ENCODE measurements at places on chromosomes 2 and 18.

DNA sequence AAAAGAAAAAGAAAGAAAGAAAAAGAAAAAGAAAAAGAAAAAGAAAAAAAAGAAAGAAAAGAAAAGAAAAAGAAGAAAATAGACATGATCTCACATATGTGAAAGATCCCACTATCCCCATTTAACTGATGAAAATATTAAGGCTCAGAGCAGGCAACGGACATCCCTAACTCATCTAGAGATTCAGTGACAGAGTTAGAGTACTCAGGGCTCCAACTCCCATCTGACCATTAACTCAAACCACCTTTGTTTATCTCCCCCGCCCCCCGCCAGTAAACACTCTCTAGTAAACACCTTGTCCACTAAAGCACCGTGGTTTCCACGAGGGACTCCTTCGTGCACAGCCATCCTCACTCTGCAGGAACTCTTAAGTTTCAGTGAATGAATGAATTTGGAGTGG is 142.9 kb downstream of the TGIF1 start:
- no peak for DNase-seq

GRCh38 chr2:9416962-9417316 is 6.4 kb downstream of the ITGB1BP1 start:
- DNase-seq = no peak

GRCh38 chr2:240340361-240340761 is 95.1 kb upstream of the GPC1 start:
- DNase-seq = no peak

DNA sequence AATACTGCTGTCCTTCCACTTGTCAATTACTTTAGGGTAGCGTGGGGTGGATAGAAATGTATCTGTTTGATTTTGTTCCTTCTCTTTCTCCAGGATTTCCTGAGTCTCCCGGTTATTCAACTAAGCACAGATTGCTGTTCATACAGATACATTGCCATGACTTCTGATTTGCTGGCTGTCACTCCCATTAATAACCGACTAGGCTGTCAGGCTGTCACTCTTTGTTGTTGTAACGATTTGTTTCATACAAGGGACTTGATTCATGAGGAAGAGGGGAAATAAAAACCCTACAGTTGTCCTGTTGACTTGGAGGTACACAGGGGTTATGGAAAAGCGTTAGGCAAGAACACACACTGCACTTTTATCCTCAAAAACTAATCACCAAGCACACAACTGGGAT is 302.7 kb upstream of the SMIM21 start:
- no peak for DNase-seq

DNA sequence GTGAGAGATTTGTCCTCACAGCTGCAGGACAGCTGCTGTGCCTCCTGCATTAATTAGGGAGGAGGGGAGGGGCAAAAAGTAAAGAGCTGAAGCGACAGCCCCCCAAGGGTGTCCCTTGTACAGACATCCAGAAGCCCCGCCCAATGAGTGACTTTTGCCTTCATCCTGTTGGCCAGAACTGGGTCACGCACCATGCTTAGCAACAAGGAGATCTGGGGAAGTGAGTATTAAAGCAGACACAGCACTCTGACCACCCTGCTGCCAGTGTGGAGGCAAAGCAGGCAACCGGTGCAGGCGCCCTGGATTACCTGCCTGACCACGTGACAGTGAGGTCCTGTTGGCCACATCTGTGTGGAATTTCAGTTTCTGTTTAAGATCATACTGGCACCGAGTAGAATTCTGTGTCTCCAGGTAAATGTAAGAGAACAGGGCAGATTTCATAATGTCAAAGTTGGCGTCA is 21.5 kb upstream of the BIN1 start:
- no peak for DNase-seq

- peak; percentile 24 for DNase-seq
Measured at GRCh38 chr2:68403199-68403644, 38.1 kb downstream of the PLEK start.

DNA sequence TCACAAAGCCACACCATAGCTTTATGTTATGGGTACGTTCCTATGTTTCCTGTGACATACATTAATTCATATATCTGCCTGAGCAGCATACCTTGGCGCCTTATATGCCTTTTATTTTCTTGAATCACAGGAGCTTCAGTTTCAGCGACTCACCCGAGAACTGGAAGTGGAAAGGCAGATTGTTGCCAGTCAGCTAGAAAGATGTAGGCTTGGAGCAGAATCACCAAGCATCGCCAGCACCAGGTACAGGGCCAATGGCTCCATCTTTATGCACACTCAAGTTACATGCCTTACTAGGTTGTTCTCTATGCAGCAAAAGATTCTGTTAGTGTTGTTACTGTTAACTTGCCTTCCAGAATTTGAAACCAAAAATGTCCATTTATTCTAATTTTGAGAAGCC is 120.4 kb downstream of the PKP4 start:
- no peak for DNase-seq

DNA sequence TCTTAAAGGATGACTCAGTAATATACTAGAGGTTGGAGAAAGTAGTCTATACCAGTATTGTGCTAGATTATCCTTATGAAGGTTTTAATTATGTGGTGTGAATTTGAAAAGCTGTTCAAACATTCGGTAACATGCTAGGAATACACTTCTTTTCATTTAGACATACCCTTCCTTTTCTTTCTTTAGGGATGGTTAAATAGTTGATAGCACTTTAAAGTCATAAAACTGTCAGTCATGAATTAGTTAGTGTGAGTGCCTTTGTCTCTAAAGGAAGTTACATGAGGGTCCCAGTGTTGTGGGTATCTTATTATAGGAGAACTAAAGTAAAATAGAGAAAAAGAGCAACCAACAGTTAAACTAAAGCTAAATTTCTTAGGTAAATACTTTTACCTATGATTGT is 149.3 kb downstream of the CSRNP3 start:
- no peak for DNase-seq

GRCh38 chr18:74841248-74841647 is 243.6 kb downstream of the ZNF407 start:
- no peak for DNase-seq

- no peak for DNase-seq
Measured at GRCh38 chr2:222703886-222704285, 32.4 kb downstream of the MOGAT1 start.

- no peak for DNase-seq
Measured at GRCh38 chr2:156748221-156748620, 312.0 kb downstream of the GPD2 start.

DNA sequence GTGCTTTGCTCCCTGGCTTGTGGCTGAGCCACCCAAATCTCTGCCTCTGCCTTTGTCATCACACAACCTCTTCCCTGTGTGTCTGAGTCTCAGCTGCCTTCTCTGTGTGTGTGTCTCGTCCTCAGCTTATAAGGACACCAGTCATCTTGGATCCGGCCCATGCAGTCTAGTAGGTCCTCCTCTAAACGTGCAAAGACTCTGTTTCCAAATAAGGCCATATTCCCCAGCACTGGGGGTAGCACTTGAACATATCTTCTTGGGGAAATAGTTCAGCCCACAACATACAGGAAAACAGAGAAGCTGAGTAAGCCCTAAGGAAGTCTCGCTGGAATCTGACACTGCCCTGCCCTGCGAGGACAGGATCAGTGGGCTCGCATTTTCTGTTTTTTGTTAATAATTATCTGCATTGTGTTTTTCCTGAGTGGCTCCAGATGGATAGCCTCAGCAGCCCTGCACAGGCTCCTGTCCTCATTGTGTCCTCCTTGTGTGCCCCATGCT is 42.1 kb downstream of the MTCL1 start:
- no peak for DNase-seq

- DNase-seq = no peak
Measured at GRCh38 chr18:52312346-52312745, 27.7 kb upstream of the DCC start.

GRCh38 chr18:3466045-3466444 is 16.1 kb downstream of the TGIF1 start:
- DNase-seq = no peak

- no peak for DNase-seq
Measured at GRCh38 chr2:242024751-242025355, 155.3 kb downstream of the RTP5 start.

GRCh38 chr2:102238778-102239177 is 52.0 kb downstream of the IL1RL2 start:
- no peak for DNase-seq

- no peak for DNase-seq
Measured at GRCh38 chr2:101064505-101064867, 62.4 kb downstream of the RPL31 start.

- peak; percentile 71 for DNase-seq
Measured at GRCh38 chr18:49813069-49813318, 339 bp downstream of the ACAA2 start.

GRCh38 chr2:222523783-222524544 is 99.6 kb downstream of the SGPP2 start:
- DNase-seq = no peak

- DNase-seq = no peak
Measured at GRCh38 chr18:77329651-77330050, 80.0 kb downstream of the GALR1 start.

- no peak for DNase-seq
Measured at GRCh38 chr2:65033178-65033577, 23.0 kb upstream of the CEP68 start.

DNA sequence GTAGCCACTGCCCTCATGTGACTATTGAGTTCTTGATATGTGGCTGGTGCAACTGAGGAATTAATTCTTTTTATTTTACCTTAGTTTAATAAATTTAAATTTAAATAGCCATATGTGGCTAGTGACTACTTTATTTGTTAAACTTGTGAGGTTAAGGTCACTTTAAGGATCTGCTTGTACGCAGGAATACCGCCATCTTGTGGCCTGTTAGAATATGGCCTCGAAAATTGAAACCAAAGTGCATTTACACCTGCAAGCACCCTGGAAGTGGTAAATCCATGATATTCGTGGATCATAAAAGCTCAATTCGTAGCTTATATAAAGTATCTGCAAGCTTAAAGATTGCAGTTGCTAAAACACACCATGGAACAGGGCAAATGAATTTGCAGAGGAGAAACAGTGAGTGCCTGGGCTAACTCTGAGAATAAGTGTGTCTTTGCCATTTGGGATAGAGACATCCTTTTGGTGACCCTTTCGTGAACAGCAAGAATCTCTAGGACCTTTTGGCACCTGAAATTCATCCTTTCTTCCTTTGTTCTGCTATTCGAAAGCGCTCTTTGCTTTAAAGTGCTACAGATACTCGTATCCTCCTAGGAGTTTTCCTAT is 59.9 kb upstream of the REG3A start:
- no peak for DNase-seq

DNA sequence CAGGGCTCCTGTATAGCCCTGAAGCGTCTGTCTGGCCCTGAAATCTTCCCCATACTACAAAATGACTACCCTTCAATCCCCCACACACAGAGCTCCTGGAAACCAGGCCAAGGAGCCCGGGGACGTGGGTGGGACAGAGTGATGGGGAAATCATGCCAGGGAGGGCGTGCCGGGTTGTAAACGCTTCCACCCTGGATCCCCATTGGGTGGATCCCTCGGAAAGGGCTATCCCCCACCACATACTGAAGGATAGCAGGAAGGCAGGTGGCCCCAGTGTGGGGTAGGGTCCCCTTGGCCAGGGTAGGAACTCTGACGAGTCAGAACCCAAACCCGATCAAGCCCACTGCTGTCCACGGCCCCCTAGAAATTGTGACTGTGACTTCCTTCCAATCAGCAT is 91.7 kb downstream of the INHBB start:
- DNase-seq = no peak

DNA sequence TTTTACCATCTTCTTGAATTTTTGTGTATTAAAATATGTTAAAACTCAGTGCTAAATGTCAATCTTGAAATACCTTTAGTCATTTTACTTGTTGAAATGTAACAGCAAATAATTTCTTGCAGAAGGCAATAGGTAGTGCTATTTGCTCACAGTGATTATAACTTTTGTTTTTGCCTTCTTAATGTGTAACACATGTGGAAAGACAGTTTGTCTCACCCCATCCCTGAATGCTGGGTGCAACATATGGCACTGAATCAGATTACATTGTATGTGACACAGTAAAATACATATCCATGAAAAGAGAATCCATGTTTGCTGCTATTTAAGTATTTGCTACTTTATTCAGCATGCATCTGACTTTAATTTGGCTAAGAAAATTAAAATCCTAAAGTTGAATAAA is 35.3 kb downstream of the FRZB start:
- DNase-seq = no peak

DNA sequence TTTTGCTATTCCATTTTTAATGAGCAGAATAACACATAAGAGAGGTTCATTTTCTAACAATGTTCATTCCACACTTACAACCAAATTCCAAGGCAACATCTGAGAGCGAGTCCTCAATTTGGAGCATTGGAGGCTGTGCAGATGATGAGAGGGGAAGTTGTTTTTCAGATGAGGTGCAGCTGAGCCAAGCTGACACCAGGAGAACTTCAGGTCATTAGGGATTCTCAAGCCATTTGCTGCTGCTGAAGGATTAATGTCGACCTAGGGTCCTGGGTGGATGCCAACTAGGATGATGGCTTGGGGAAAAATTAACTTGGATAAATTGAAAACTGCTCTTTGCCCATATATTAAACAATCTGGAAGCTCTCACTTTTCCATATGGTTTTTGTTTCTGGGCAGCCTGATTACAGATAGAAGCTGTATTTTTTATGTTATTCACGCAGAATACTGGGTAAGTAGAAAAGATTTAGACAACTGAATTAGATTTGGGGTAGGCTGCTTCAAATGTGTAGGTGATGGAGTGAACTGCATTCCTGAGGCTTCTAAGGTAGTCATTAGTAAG is 206.4 kb upstream of the SLC39A10 start:
- no peak for DNase-seq

DNA sequence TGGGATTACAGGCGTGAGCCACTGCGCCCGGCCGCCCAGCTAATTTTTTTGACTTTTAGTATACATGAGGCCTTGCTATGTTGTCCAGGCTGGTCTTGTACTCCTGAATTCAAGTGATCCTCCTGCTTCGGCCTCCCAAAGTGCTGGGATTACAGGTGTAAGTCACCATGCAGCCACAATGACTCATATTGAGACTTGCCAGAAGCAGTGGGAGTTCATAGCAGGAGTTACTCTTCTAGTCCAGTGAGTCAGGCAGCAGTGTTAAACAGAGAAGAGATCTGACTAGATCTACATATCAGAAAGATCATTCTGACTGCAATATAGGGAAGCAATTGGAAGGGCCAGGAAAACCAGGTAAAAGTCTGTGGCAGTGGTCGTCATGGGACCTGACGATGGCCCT is 1.5 kb upstream of the FLACC1 start:
- no peak for DNase-seq

DNA sequence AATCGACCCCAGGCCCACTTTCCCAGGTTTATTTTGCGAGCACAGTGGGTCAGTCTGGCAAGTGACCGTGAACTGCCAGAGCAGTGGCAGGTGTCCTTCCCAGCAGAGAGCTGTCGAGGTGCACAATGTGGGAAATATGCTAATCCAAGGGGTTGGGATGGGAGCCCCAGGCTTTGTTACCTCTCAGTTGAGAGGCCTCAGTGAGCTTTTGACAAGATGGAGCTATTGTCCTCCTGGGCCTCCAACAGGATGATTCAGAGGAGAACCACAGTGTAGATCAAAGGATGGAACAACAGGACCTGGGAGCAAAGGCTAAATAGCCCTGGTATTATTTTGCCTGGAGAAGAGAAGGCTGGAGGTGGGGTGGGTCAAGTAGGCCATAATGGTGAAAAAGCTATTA is 150.8 kb downstream of the NCKAP5 start:
- no peak for DNase-seq

Data from right cardiac atrium (tissue), 5 donors.